Uterus (tissue), 4 donors: ENCODE measurements at places on chromosomes 6 and 20. TPM values are rescaled to one million over a fixed set of nuclear protein-coding genes. Genes with fewer than 3 reads are reported as not detected.

GRCh38 chr6:80223743-80224212 lies 117.3 kb downstream of the BCKDHB start:
- no peak for DNase-seq

GRCh38 chr6:134826889-134827737 lies 122.8 kb downstream of the ALDH8A1 start:
- DNase-seq: peak; percentile 82

GRCh38 chr20:13120471-13120870 lies 100.6 kb upstream of the ISM1 start:
- DNase-seq: no peak

- no peak for DNase-seq
Observed at GRCh38 chr6:141734071-141734840, 398.5 kb upstream of the GJE1 start.

GRCh38 chr6:115908906-115909559 lies 151.7 kb downstream of the FRK start:
- DNase-seq: no peak

Gene SLC32A1
- total RNA-seq: not detected

DNA sequence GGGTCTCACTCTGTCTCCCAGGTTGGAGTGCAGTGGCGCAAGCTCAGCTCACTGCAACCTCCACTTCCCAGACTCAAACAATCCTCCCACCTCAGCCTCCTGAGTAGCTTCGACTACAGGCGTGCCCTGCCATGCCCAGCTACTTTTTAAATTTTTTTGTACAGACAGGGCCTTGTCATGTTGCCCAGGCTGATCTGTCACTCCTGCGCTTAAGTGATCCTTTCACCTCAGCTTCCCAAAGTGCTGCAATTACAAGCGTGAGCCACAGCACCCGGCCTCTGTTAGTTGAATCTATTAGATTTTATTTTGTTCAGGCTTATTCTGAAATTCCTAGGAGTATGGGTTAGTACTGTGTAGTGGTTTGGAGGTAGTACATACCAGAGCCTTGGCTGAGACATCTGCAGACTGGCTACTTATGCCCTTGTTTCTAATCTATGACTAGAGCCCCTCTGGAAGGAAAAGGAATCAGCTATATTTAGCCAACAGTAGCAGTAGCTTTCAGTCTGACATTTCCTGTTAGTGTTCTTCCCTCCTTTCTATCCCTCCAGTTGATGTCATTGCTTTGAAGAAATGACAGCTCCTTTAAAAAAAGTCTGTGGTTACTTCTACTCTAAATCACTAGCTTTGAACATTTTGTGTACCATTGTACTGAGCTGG lies 74.4 kb downstream of the ITCH start:
- no peak for DNase-seq

DNA sequence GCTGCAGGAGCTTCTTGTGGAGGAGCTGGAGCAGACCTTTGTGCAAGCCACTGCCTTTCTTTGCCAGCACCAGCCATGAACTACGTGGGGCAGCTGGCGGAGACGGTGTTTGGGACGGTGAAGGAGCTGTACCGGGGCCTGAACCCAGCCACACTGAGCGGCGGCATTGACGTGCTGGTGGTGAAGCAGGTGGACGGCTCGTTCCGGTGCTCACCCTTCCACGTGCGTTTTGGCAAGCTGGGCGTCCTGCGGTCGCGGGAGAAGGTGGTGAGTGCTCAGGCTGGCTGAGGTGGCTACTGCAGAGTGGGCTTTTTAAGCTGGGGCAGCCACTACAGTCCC lies 5.1 kb downstream of the LPIN3 start:
- DNase-seq: no peak

Gene CRIP3
- total RNA-seq: not detected

DNA sequence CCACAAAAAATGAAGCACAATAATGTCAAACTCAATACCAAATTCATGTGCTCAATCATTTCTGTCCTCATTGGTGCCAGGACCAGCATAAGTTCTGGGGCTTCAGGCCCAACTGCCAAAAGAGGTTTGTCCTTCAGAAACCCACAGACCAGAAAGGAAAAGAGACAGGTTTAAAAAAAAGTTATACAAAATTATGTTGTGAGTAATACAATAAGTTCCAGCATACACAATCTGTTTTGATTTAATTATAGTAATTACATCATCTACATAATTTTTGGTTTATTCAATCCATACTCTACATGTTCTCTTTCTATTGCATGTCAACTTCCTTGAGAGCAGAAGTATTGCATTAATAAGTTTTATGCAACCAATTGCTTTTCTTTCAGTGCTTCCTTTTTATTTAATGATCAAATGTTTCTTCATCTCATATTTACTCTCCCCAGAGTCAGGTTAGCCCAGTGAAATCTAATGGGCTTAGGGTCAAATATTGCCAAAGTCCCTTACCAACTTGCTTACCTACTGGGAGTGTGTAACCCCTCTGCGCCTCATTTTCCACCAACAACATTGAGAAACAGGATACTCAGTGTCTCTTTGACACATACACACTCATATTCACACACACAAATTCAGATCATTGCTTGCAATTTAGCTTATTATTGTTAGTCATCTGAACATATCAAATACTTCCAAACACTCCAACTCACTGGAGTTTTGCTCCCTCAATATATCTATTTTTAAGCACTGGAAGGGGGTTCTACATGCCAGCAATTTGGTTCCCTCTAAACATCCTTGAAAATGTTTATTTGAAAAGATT lies 424.4 kb upstream of the MARCKS start:
- no peak for DNase-seq

GRCh38 chr20:25084626-25085187 lies 2.8 kb upstream of the VSX1 start:
- DNase-seq: no peak

DNA sequence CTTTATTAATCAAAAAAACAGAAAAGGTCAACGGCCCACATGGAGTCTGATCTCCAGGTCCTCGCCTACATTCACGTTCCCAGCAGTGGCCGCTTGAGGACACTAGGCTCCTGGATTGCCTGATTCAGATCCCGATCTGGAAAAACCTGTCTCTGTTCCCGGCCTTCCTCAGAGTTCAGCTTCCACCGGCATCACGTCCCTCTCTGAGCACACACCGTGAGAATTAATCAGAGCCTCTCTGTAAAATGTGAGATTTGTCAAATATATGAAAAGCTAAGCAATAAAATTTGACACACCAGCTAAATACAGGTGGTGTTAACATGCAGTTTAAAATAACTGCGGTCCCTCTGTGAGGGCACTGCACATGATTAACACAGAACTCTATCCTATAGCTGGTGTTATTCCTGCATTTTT lies 122.8 kb upstream of the COL21A1 start:
- peak; percentile 87 for DNase-seq

Gene FAM83B
- 0.29 TPM for total RNA-seq

DNA sequence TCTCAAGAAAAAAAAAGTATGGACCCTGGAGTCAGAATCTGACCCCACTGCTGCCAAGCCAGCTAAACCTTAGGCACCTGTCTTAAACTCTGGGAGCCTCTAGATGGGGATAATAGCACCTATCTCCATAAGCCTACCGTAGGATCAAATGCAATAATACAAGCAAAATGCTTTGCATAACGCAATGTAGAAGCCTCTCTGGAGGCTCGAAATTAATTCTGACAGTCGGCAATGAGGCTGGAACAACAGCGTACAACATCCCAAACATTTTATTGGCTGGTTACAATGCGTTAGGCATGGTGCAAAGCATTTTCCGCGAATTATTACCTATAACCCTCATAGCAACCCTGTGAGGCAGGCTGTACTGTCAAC lies 521 bp downstream of the CDK5RAP1 start:
- DNase-seq: no peak

- DNase-seq: no peak
Observed at GRCh38 chr6:111623046-111623718, 17.5 kb upstream of the TRAF3IP2 start.

DNA sequence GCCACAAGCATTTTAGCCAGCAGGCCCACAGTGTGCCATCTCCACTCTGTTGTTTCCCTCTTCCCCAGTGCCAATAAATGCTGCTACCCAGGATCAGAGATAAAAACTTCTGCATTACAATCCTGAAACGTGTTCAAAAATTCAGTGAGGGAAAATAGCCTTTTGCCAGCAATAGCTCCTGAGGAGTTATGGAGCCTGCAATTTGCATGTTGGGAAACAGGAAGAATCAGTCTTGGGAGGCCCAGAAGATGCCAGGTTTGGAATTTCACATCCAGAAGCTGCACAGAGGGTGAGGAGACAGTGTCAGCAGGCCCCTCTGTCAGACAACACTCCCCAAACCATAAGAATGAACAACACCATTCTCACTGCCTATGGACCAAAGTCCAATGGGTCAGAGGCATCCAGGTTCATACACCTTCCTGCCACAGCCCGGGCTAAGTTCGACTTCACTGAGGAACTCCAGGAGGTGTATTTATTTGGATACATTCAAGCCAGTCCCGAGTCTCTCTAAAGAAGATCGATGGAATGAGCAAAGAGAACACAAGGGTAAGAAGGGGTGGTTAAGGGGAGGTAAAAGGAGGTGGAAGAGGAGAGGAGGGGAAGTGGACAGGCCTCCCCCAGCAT lies 20.8 kb downstream of the RRBP1 start:
- DNase-seq: peak; percentile 11

Gene LAMP5
- total RNA-seq: not detected

DNA sequence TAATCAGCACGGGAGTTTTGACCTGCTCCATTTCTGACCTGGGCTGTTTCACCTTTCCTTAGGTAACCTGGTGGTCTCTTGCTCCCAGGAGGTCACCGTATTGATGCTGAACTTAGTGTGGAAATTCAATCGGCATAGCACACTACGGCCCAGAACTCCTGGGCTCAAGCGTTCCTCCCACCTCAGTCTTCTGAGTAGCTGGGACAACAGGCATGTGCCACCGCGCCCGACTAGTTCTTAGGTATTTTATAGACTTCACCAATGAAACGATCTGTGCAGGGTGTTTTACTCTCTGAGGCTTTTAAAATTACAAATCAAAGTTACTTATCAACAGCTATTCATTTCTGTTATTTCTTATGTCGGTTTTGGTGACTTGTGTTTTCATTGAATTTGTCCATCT lies 42.1 kb downstream of the ATG5 start:
- no peak for DNase-seq

DNA sequence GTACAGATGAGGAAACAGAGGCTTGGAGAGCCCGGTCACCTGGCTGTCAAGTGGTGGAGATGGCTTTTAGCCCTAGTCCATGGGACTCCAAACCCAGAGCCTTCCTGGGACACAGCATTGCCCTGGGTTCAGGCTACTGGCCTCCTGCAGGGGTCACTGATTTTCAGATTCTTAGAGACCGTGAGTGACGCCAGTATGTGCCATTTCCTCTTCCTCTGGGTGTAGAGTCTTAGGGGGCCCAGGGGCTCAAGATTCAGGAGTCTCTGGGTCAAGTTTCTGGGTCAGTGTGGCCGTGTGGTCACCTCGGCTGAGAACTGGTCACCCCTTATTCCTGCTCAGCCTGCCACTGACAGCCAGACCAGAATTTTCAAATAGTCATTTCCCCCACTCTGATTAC lies 574 bp downstream of the ARHGAP40 start:
- no peak for DNase-seq

- DNase-seq: no peak
Observed at GRCh38 chr20:57546956-57547649, 13.8 kb upstream of the PCK1 start.

DNA sequence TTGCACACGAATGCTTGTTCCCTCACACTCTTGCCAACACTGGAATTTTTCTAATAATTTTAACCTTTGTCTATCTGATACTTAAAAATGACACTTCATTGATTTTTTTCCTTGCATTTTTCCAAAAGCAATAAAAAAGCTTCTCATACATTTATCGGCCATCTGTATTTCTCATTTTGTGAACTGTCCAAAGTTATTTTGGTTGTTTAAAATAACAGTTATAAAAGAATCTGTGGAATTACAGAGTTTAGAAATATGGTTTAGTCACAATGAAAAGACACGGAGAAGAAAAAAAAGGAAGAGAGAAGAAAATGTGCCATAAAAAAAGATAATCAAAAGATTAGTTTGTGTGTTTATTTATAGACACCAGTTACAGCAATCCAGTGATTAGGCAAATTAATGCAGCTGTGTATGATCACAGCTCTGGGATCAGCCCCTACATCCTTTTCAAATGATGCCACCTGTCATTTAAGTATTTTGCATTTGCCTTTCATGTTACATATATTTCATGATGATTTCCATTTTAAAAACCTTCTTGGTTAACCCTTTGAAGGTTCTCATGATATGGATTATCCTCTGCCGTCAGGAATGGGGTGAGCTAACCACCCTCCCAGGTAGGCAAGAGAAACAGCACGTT lies 171.7 kb downstream of the BACH2 start:
- DNase-seq: no peak

GRCh38 chr6:700490-700889 lies 7.6 kb upstream of the EXOC2 start:
- no peak for DNase-seq

- no peak for DNase-seq
Observed at GRCh38 chr6:136723780-136724179, 68.5 kb downstream of the MAP3K5 start.

Gene BMP2
- 2.8 TPM for total RNA-seq

DNA sequence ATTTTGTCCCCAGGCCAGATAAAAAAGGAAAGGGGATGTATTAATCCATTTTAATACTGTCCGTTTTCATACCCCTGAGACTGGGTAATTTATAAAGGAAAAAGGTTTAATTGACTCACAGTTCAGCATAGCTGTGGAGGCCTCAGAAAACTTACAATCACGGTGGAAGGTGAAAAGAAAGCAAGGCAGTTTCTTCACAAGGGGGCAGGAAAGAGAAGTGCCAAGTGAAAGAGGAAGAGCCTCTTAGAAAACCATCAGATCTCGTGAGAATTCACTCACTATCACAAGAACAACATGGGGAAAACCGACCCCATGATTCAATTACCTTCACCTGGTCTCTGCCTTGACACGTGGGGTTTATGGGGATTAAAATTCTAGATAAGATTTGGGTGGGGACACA lies 152.5 kb downstream of the IBTK start:
- DNase-seq: no peak

DNA sequence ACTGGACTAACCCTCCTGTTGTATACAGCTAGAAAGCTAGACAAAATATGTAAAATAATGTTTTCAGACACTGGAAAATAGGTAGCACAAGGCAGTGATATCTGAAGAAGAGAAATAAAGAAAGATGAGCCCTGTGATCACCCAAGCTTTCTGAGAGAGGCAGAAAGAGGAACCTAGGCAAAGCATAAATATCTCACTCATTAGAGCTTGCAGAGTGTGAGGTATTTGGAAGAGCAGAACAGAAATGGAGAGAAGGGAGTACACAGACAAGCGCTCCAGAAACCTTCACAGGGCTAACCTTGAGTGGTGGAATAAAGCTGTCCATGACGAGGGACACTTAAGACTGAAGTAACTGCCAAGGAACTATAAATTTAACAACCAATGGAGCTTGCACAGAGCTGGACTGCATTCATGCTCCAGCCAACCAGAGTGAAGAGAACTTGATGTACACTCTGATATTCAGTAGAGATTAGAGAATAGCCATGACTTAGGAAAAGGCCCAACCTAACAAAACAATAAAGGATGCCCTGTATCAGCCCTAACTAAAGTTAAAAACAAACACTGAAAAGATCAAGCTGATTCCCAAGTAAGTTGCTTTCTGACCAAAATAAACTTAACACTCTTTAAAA lies 280.9 kb upstream of the STXBP5 start:
- no peak for DNase-seq

- DNase-seq: no peak
Observed at GRCh38 chr6:169099411-169100202, 154.0 kb downstream of the THBS2 start.

Gene EYA4
- total RNA-seq: not detected

Gene SNAP91
- not detected for total RNA-seq

Gene RNGTT
- 7.4 TPM for total RNA-seq
